Cerebellum (tissue), 4 donors: ENCODE measurements at places on chromosomes 2 and 18.
A peak's percentile ranks its signal among the peaks of the same experiment; 100 is the strongest.

- DNase-seq: no peak
These were observed 21.6 kb downstream of the SESTD1 start for GRCh38 chr2:179243046-179243445.

- DNase-seq: no peak
These were observed 72.2 kb upstream of the THOC1 start for GRCh38 chr18:340044-340443.

DNA sequence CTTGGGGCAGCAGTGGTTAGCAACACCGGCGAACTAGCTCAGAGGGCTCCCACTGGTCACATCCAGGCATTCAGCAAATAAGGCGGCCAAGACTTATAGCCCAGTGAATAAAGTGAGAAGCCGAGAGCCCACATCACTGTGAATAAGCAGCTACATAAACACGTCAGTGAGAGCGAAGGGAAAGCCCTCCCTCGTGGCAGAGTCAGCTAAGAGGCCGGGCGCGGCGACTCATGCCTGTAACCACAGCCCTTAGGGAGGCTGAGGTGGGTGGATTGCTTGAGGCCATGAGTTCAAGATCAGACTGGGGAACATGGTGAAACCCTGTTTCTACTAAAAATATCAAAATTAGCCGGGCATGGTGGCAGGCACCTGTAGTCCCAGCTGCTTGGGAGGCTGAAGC is 5.2 kb downstream of the D2HGDH start:
- no peak for DNase-seq

DNA sequence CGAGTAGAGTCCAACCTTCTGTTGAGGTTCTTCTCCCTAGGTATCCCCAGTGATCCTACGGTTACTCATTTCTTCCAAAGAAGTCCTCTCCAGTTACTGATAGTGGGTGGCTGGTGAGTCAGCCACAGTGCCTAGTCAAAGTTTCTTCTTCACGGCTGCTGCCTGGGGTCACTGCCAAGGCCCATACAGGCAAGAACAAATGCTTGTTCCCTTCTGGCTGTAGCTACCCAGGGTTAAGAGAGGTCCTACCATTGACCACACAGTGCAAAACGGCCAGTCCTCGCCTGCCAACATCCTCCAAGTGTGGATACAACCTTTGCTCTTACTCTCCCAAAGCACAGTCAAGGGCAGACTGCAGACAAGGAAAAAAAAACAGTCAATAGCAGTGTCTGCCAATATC is 2.9 kb upstream of the PTPN4 start:
- no peak for DNase-seq

DNA sequence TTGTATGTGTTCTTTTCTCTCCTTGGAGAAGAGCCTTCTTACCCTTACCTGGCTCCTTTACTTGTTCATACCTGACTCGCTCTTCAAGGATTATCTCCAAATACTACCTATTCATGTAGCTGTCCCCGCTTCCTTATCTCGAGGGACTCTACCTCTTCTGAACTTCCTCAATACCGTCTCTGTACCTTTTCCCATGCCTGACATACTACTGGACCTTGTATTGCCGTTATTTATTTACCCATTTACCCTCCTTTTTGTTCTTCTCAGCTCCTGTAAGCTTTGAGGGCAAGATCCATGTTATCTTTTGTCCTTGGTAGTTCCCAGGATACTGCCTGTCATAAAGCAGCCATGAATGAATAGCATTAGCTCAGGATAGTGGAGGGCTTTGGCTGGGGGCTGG is 32.5 kb downstream of the KCNS3 start:
- no peak for DNase-seq

DNA sequence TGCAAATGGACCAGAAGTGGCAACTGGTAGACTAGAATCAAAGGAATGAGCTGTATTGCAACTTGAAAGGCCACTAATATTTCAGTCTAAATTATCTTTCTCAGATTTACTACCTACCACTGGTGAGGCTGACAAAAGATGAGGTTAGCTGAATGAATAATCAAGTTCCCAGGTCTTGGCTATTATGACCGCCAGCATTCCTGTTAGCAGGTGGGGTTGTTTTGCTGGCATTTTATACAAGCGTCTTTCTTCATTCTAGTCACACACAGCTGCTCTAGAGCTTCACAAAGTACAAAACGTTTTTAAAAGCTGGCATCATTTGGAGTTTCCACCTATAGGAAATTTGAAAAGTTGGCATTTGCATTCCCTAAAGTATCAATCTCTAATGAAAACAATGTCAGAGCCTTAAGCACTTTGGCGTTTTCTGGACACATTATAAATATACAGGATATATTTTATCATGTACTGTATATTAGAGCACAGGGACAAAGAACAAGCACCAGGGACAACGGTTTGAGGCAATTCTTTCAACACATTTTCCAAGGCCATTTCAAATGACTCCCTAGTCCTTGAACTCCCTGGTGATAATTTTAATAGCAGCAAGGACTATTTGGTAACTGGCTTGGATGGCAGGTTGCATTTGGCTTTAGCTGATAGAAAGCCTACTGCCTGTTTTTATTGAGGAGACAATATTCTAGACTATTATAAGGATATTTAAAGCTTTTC is 410.2 kb upstream of the CHST9 start:
- no peak for DNase-seq

- no peak for DNase-seq
These were observed 15.4 kb downstream of the GREB1L start for GRCh38 chr18:21257386-21257785.

DNA sequence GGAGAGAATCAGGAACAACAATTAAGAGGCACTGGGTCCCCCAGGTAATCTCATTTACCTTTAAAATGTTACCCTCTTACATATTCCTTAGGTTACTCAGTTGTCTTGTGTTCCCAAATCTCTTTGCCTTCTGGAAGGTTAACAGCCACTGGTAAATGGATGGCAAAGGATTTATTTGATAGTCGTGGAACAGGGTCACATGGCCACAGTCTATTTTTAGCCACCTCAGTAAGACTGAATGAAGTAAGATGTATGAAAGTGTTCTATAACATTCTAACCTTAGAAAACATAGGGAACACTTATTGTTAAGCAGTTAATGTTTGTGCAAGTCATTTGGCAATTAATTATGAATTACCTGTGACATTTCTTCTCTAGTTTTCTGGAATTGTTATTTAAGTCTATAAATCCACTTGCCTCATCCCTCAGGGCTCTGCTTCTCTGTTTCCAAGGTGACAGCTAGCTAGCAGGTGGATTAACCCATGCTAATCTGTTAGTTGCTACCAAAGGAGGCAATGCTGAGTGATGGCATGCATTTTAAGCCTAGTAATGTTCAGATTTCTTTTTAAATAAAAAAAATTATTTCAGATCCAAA is 211.0 kb downstream of the PIK3C3 start:
- DNase-seq: no peak

DNA sequence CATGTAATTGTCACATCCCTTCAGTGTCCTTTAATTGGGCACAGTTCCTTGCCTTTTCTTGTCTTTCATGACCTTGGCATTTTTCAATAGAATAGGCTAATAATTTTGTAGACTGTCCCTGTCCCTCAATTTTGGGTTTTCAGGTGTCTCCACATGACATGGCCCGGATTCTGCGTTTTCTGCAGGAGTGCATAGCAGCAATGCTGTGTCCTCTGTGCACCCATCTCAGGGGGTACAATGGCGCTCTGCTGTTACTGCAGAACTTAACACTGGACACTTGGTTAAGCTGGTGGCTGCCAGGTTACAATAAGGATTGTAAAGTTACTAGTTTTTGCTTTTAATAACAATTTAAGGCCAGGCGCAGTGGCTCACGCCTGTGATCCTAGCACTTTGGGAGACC is 51.3 kb downstream of the INPP5D start:
- no peak for DNase-seq

- DNase-seq: peak; percentile 2
These were observed 152.5 kb upstream of the AQP4 start for GRCh38 chr18:27017901-27018500.
